SJSA1 (cell line): ENCODE measurements at places on chromosomes 5 and 9.
A peak's percentile ranks its signal among the peaks of the same experiment; 100 is the strongest.

- DNase-seq, result no peak
Measured at GRCh38 chr5:126939887-126940286, 90.5 kb downstream of the MARCHF3 start.

DNA sequence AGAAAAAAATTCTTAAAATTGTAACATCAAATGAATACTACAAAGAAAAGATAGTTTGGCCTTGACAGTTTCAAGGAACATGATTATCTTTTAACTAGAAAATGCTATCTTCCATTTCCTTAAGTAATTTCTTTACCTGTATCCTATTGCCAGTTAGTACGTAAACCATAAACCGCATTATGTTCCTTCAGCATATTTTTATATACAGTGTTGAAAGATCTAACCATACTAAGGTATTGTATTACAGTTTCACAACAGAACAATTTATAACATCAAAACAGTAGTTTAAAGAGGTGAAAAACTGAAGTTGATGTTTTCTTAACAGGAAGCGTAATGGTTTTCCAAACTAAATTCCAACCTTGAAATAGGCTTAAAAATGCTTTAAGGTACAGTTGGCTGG, 45.1 kb downstream of the GLRX start:
- DNase-seq, result no peak

DNA sequence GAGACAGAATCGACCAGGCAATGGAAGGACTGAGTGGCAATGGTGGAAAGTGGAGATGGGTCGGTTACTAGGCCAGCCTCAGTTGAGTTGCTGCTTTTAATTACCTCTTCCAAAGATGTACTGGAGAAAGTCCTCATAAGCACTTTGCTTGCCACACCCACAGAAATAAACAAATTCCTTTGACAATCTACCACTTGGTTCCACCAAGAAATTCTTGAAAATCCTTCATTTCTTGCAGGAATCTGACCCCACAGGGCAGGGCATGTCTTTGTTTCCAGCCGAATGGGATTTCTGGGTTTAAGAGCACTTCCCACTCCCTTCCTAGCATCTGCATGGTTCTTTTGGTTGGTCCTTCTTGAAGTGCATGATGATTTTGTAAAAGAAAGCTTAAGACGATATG, 54.5 kb downstream of the ADAMTS12 start:
- DNase-seq, result no peak

DNA sequence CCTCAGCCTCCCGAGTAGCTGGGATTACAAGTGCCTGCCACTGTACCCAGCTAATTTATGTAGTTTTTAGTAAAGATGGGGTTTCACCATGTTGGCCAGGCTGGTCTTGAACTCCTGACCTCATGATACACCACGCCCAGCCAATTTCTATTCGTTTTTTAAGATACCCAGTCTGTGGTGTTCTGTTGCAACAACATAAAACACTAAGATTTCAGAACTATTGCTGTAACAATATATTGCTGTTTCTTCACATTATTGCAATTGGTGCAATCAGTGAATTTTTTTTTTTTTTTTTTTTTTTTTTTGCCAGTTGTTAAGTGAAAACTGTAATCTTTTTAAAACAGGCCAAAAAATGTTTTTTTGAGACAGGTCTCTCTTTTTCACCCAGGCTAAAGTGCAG, 9.9 kb downstream of the SRP19 start:
- no peak for DNase-seq

- no peak for DNase-seq
Measured at GRCh38 chr5:150046031-150046430, 40.3 kb downstream of the CSF1R start.

DNA sequence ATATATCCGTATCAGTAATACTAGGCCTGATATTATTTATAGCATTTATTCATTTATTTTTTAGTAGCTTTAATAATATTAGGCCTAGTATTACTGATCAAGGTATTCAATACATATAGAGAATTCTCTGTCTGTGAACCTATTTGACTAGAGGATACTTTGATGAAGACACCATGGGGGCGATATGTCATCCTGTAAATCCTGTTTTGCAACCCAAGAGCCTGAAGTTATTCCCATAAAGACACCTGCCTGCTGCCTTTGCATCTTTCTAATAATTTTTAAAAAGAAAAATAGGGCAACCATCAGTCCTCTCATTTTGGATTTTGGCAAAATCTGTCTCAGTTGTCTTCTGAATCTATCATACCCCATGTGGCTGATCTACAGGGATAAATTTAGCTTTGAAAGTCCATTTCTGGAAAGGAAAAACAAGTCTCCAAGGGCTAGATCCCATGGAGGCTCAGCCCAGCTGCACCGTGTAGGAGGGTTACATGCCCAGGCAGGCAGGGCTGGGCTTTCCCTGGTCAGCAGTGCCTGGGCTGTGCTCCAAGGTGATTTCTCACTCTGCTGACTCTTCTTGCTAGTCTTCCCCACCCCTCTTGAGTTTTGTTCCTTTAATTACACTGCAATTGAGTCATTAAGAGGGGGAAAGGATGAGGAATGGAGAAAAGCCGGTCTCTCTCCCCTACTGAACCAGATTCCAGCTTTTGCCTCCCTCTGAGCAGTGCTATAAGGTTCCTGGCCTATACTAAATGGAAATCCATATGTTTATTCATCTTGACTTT, 169.0 kb downstream of the TRIM32 start:
- DNase-seq, result no peak

DNA sequence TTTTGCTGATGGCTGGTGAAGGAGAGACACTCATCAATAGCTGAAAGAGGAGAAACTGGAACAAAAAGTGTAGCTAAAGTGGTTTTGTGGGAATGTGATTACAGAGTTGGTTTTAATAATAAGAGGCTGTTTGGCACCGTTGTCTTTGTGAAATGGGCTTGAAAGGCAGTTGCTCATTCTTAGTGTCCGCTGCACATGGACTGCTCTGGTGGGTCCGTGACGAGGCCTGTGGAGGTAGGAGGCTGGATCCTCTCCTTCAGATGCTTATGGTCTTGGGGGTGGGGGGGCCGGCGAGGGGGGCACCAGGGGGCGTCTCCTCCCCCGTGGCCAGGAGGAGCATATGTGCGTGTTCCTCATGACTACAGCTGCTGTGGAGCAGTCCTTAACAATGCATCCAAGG, 29.8 kb downstream of the FUBP3 start:
- DNase-seq, result no peak

DNA sequence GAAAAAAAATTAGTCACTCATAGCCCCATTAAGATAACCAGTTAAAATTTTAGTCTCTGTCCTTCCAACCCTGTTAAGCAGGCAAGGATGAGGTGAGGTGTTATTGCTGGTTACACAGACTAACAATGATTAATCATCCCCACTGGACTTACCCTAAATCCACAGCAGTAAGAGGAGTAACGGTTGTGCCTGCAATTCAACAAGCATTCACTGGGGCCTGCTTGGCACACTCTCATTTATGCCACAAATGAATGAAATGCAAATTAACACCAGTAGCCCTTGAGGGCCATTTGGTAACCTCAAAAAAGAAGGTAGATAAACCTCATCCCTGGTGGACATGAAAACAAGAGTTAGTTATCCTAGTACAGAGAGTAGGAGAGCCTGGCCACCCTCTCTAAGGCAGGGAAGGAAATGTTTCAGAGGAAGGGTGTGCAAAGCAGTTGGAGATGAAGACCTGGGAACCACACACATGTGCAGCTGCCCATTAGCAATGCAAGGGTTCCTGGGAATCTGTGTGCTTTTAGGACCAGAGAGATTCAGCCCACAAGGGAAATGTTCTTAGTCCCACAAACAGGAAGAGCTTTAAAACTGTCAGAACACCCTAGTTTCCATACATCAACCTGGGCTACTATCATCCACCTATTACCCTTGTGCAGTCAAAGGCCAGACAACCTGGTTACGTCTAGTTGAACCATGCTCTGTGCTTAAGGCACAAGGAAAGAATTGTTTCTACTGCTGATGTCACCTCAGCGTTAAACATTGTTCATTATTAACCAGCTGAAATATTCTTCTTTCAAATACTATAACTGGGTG, 7.7 kb downstream of the LHFPL2 start:
- no peak for DNase-seq

- no peak for DNase-seq
Measured at GRCh38 chr5:33772380-33772897, 119.4 kb downstream of the ADAMTS12 start.

GRCh38 chr9:116124472-116125040, 29.0 kb upstream of the PAPPA start:
- no peak for DNase-seq

- no peak for DNase-seq
Measured at GRCh38 chr5:162503796-162504195, 436.2 kb downstream of the GABRG2 start.

- no peak for DNase-seq
Measured at GRCh38 chr5:10745133-10745532, 15.9 kb downstream of the DAP start.

GRCh38 chr5:52844885-52845284, 57.2 kb downstream of the ITGA1 start:
- DNase-seq, result peak; percentile 72

DNA sequence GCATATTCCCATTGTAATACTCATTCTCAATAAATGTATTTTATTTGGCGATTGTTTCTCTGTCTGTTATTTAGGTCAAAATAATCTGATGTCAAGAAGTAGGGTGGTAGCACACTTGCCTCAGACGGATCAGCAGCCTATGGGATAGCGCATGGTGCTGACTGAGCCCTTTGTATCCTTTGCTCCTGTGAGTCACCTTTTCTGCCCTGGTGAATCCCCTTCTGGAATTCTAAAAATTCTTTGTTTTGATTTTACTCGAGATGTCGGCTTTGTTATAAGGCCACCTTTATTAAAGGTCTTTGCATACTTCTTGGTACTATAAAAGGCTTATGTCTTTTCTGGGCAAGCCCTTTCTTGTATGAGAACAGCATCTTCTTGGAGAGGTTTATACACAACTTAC, 1187.8 kb downstream of the CDH9 start:
- no peak for DNase-seq

DNA sequence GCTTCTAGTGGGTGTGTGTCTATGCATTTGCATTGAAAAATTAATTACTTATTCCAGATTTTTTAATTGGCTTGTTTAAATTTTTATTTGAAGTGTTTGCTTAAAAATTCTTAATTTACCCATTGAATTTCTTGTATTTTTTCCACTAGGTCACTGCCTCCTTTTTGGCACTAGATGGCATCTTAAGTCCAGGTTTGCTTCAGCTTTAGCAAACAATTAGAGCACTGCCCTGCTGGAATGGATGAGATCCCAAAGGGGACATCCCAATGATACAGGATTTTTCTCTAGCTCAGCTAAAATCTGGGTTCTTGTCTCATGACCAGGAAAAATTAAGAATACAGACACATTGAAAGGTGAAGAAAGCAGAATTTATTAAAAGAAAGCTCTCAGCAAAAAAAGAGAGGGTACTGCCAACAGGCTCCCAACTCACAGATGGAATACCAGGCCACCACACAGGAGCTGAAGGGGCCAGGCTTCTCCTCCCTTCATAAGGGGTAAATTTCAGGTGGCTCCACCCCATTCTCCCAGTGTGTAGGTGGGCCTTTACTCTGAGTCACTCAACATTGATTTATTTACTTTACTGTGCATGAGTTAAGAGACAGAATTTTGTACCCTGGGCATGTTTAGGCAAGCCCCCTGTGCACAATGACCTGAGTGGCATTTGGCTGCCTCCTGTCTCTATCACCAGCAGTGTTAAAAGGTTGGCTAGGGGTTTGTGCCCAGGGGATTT, 532.4 kb downstream of the ANXA1 start:
- DNase-seq, result no peak

DNA sequence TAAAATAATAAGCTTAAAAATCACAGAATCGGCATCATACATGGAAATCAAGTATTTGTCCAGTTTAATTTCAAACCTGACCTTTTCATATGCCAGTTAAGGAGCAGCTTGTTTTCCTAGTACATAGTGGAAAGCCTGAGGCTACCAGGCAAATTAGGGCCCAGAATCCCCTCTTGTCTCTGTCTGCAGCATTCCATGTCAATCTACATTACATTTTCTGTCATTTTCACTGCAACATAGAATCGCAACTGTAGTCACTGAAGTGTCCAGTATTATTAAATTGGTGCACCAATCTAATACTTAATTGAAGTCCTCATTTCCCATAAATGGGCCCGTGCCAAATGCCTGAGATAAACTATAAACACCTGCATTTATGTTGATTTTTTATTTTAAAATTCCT, 1352.2 kb upstream of the ACO1 start:
- no peak for DNase-seq

- no peak for DNase-seq
Measured at GRCh38 chr5:134132372-134133187, 18.1 kb downstream of the TCF7 start.

GRCh38 chr5:35158204-35158603, 72.1 kb downstream of the PRLR start:
- DNase-seq, result no peak

DNA sequence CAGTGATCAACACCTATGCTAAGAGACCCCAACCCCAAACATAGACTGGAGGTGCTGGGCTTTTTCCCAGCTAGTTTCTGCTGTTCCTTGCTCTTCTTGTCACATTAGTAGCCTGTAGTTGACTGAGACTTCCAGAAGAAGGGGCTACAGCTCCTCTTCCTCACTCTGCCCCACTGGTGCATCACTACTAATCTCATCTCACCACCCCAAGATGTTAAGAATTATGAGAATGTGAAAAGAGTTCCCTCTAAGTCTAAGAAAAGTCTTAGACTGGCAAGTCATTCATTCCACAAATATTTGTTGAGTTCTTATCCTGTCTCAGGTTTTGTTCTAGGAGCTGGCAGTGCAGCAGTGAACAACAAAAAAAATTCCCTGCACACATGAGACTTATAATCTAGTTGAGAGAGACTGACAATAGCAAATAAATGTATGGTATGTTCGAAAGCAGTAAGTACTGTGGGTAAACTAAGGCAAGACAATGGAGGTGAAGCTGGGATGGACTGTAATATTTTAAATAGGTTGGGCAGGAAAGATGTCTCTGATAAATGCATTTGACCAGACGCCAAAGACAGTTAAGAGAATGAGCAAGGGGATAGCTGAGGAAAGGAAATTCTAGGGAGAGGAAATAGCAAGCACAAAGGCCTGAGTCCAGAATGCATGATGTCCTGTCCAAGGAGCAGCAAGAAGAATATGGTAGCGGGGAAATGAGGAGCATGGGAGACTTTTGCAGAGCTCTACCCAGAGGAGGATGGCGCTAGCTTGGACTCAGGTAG, 92.3 kb downstream of the PTCD2 start:
- DNase-seq, result peak; percentile 43

DNA sequence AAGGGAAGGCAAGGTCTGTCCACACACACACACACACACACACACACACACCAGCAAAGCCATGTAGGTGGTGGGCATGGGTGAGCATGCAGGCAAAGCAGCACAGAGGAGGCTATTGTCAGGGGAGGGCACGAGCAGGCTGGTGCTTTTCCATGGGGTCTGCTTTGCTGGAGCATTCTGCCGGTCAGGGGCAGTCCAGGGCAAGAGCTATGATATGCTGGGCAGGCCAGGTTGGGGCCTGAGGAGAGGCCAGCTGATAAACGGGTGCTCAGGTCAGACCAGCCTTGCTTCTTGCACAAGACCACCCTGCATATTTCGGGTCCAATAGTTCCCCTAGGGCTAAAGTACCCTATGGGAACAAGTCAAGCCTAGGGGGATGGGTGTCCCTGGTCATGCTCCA, 253.9 kb upstream of the DMAC1 start:
- DNase-seq, result no peak
